ENCODE measurements at places on chromosomes 6 and 20. TPM values are rescaled to one million over a fixed set of nuclear protein-coding genes. Genes with fewer than 3 reads are reported as not detected.

DNA sequence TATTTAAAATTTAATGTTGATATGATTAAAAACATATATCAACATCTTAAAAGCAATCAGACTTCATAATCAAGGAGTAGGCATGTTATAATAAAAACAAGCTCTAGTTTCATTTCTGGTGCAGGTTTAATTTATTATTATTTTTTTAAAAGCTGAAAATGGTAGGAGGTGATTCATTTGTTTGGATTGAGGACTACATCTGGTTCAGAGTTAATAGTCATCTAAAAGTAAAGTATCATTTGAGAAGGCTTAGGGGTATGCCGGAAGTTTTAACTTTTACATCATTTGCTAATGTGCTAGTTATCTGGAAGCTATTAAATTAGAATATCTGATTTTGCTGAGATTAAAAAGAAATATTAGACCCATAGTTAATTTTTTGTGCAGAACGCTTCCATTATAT is 169.5 kb upstream of the LAMA2 start:
- peak; percentile 49 for DNase-seq

The RAD21L1 gene
- total RNA-seq = not detected

GRCh38 chr6:169999367-169999766 is 247.9 kb downstream of the ERMARD start:
- no peak for DNase-seq

DNA sequence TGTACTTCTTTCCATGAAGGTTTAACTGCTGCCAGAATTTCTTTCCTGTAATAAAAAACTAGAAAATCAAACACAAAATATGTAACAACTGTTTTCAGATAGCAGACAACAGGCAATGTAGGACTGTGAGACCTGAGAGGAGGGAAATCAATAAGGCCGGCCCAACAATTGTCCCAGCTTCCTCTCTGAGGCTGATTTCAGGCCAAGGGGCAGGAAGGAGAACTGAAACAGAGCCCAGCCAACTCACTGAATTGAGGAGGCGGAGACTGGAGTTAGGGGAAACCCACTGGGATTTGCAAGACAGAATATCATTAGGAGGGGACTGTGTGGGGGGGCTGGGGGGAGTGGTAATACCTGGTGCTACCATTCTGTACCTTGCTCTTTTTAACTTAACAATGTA is 42.2 kb downstream of the FLRT3 start:
- no peak for DNase-seq

The BPIFB2 gene
- not detected for total RNA-seq

The RFX6 gene
- not detected for total RNA-seq

DNA sequence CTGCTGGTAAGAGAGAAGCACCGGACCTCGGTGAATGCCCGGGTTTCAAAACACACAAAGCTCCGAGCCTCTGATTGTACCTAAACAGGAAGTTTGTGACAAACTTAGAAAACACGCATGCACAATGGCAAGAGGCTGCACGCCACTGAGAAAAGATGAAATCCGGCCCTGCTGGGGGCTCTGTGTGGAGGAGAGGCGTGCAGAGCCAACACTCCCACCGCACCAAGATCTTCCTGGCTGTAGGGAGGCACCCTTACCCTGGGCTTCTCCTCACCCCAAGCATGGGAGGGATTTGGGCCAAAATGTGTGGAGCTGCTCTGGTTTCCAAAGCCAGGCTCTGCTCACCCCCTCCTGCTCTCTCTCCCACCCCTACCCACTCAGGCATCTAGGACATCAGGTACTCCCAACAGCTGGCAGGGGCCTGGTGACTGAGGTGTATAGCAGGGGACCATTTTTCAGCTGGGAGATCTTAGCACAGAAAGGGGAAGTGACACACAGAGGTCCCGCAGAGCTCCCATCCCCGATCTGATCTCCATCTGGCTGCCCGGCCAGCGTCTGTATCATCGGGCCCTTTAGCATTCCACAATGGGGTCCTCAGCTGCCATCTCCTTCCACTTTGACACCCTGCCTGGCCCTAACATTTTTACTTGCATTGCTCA is 84.2 kb downstream of the TRERF1 start:
- DNase-seq = peak; percentile 13

The KIFC1 gene
- total RNA-seq = 5.3 TPM

The ULBP2 gene
- total RNA-seq = 1.8 TPM

The C6orf58 gene
- total RNA-seq = not detected

The MYMX gene
- not detected for total RNA-seq

DNA sequence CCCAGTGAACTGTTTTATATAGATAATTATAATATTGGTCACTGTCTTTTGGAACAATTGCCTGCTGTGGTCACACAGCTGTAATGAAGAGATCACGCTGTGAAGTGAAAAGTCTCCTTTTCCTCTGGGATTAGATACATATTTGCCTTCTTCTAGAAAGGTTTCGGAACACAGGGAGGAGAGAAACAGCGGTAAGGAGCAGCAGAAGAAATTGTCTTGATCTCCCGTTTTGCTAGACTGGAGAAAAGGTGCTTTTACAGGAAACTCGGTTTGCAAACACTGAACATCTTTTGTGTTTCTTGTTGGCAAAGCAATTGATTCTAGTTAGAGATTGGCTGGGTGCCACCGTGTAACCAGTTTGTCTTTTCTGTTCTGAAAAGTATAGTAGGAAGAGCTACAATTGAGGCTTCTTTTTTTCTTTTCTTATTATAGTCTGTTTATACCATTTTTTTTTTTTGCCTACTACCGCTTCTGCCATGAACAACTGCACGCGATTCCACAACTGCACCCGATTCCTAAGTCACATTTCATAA is 404.1 kb upstream of the ID4 start:
- no peak for DNase-seq

The KCNQ2 gene
- total RNA-seq = not detected

DNA sequence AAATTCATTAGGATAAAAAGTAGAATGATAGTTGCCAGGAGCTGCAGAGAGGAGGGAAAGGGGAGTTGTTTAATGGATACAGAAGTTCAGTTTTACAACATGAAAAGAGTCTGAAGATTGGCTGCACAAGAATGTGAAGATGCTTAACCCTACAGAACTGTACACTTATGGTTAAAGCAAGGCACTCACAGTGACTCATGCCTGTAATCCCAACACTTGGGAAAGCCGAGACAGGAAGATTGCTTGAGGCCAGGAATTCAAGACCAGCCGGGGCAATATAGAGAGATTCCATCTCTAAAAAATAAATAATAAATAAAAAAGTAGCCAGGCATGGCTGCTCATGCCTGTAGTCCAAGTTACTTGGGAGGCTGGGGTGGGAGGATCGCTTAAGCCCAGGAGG is 174.0 kb downstream of the TASP1 start:
- DNase-seq = no peak

DNA sequence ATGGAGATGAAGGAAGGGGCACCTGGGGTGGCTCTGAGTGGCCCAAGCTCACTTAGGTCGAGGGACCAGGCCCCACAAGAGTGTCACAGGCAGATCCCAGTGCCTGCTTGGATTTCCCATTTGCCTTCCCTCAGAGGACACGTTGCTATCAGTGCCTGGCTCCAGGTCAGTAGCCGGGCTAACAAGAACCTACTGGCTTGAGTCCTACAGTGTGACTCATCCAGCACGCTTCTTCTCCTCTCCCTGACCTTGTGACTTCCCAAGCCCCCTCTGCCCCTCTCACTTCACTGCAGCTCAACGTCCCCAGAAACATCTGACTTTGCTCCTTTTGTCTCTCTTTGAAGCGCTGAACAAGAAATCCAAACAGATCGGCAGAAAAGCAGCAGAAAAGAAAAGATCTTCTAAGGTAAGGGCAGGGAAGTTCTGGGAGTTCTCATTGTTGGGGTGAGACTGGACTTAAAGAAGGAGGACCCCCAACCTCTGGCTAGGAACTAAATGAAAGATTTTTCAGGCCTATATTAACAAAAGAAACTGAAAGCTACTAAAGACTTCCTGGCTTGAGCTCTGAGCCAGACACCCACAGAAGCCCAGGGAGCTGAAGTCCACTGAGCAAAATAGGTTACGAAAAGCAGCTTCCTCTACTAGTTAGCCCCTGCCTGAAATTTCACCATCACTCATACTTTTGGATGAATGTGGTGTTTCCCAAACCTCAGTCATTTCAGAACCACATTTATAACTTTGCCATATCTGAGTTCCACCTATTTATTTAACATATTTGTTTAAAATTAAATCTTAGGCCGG is 21.5 kb downstream of the ASIP start:
- peak; percentile 63 for DNase-seq
